ENCODE measurements at places on chromosomes 11 and 22.

DNA sequence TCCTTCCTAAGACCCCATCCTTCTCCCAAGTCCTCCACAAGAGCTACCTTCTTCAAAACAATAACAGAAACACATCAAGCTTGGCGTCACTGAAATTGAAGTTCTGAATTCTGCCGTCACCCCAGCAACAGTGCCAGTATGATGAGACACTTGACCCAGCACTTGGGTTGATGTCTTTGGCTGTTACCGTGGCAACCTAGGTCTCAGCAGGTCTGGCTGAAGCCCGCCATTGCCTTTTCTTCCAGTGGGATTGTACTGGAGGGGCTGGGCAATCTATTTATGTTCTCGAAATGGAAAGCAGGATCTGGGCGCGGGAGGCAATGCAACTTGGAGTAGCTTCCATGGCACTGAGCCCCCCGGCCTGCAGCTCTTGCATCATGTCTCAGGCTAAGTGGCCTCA lies 23.8 kb downstream of the NPTXR start:
- no peak for DNase-seq
- H3K27me3 ChIP-seq, result no peaks in the 10 kb centered on the region
- H3K36me3 ChIP-seq, result no peaks in the 10 kb centered on the region
- H3K4me3 ChIP-seq, result no peak overlapping the region

- H3K36me3 ChIP-seq, result peaks cover 15% of the 10 kb centered on the region
- no peak overlapping the region for H3K27ac ChIP-seq
- H3K4me1 ChIP-seq, result peaks cover 10% of the 10 kb centered on the region
- no peak for DNase-seq
- H3K27me3 ChIP-seq, result no peaks in the 10 kb centered on the region
- H3K4me3 ChIP-seq, result no peak overlapping the region
Measured at GRCh38 chr22:40235308-40235707, 57.6 kb downstream of the TNRC6B start.

GRCh38 chr11:19772480-19772879 lies 59.8 kb downstream of the NAV2 start:
- H3K4me1 ChIP-seq, result no peaks in the 10 kb centered on the region
- DNase-seq, result no peak
- no peaks in the 10 kb centered on the region for H3K36me3 ChIP-seq

DNA sequence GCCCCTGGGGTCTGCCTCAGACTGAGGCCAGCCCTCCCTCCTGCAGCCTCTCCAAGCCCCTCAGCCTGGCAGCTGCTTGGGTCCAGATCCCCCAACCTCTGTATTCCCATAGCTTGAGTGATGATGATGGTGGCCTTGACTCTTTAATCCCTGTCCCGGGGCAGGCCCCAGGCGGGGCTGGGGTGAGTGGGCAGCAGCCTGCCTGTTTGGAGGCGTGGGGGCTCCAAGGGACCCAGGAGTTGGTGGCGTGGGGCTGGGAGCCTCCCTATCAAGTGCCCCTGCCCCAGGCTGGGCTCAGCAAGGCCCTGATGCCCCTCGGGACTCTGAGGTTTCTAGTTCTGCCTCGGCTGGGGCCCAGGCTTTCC lies 22.5 kb downstream of the PPIL2 start:
- H3K36me3 ChIP-seq, result no peaks in the 10 kb centered on the region
- no peak overlapping the region for H3K4me3 ChIP-seq
- H3K27me3 ChIP-seq, result no peaks in the 10 kb centered on the region
- no peak overlapping the region for H3K27ac ChIP-seq

- H3K27me3 ChIP-seq, result no peaks in the 10 kb centered on the region
- H3K27ac ChIP-seq, result no peak overlapping the region
- DNase-seq, result no peak
- no peaks in the 10 kb centered on the region for H3K4me1 ChIP-seq
Measured at GRCh38 chr11:18612394-18612793, 12.8 kb downstream of the MISFA start.

- H3K27ac ChIP-seq, result no peak overlapping the region
- peaks cover 6% of the 10 kb centered on the region for H3K27me3 ChIP-seq
- DNase-seq, result no peak
- no peaks in the 10 kb centered on the region for H3K36me3 ChIP-seq
- H3K4me1 ChIP-seq, result no peaks in the 10 kb centered on the region
- no peak overlapping the region for H3K4me3 ChIP-seq
Measured at GRCh38 chr11:105398636-105399035, 211.2 kb upstream of the GRIA4 start.

DNA sequence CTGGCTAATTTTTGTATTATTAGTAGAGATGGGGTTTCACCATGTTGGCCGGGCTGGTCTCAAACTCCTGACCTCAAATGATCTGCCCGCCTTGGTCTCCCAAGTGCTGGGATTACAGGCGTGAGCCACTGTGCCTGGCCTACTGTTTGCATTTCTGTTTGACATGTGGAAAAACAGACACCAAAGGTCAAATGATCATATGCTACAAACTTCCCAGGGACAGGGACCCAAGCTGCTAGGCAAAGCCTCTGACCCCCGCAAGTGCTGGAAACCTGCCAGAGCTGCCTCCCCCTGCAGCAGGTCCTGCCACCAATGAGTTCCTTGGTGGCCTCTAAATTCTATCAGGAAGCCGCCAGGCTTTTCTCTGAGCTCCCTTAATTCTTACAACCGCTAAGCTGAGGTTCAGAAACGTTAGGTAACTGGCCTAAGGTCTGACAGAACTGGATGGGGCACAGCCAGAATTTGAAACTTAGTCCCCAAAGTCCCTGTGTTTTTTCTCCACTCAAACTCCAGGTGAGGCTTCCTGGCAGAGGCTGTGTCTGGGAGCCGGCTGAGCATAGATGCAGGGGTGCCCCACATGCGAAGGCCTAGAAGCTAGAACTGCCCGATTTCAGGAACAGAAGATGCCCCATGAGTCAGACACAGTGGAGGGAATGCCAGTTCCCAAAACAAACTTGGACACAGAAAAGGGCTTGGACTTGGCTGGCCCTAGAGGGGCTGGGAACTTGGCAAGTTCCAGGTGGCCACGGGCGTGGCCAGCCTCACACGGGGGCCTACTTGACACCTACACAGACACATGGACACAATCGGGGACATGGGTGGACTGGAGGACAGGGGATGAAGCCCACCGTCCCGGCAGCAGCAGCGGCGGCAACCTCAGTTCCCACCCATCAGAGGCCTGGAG lies 7.4 kb downstream of the CSNK1E start:
- no peak overlapping the region for H3K27ac ChIP-seq
- H3K4me3 ChIP-seq, result no peak overlapping the region
- H3K36me3 ChIP-seq, result no peaks in the 10 kb centered on the region
- DNase-seq, result no peak
- peaks cover 68% of the 10 kb centered on the region for H3K4me1 ChIP-seq

DNA sequence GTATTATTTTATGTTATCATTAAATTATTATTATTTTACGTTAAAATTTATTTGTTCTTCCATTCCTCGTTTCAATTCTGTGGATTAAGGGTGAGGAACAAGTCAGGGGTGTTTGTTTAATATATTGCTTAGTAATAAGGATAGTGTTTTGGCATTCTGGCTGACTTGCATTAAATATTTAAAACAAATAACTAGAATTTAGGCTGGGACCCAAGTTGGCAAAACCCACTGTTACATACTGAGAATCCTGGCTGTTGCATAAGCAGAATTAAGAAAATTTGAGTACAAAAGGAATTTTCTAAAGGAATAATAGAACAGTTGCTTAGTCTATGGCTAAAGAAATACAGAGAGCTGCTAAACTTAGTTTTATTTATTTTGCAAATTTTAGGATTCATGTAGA lies 196.4 kb downstream of the GUCY1A2 start:
- H3K4me3 ChIP-seq, result no peak overlapping the region
- no peaks in the 10 kb centered on the region for H3K36me3 ChIP-seq
- H3K27me3 ChIP-seq, result peaks cover 4% of the 10 kb centered on the region
- no peaks in the 10 kb centered on the region for H3K4me1 ChIP-seq
- no peak for DNase-seq

GRCh38 chr11:12211331-12212065 lies 101.1 kb downstream of the MICAL2 start:
- H3K4me3 ChIP-seq, result no peak overlapping the region
- no peak overlapping the region for H3K27ac ChIP-seq
- no peaks in the 10 kb centered on the region for H3K27me3 ChIP-seq

- no peaks in the 10 kb centered on the region for H3K27me3 ChIP-seq
- H3K27ac ChIP-seq, result no peak overlapping the region
- H3K4me3 ChIP-seq, result no peak overlapping the region
- DNase-seq, result no peak
Measured at GRCh38 chr11:78821371-78822306, 247.0 kb upstream of the NARS2 start.

GRCh38 chr22:45212306-45212709 lies 28.4 kb downstream of the KIAA0930 start:
- DNase-seq, result no peak
- H3K4me1 ChIP-seq, result peaks cover 16% of the 10 kb centered on the region
- H3K27me3 ChIP-seq, result no peaks in the 10 kb centered on the region

GRCh38 chr11:76462317-76462716 lies 17.5 kb downstream of the EMSY start:
- peaks cover 27% of the 10 kb centered on the region for H3K36me3 ChIP-seq
- H3K4me1 ChIP-seq, result no peaks in the 10 kb centered on the region
- no peak overlapping the region for H3K27ac ChIP-seq
- DNase-seq, result no peak

All from Karpas-422 (cell line).